ENCODE measurements at places on chromosomes 3 and 15. TPM values are rescaled to one million over a fixed set of nuclear protein-coding genes. Genes with fewer than 3 reads are reported as not detected.

- DNase-seq, result no peak
Observed at GRCh38 chr3:22380253-22380652, 629.2 kb upstream of the ZNF385D start.

DNA sequence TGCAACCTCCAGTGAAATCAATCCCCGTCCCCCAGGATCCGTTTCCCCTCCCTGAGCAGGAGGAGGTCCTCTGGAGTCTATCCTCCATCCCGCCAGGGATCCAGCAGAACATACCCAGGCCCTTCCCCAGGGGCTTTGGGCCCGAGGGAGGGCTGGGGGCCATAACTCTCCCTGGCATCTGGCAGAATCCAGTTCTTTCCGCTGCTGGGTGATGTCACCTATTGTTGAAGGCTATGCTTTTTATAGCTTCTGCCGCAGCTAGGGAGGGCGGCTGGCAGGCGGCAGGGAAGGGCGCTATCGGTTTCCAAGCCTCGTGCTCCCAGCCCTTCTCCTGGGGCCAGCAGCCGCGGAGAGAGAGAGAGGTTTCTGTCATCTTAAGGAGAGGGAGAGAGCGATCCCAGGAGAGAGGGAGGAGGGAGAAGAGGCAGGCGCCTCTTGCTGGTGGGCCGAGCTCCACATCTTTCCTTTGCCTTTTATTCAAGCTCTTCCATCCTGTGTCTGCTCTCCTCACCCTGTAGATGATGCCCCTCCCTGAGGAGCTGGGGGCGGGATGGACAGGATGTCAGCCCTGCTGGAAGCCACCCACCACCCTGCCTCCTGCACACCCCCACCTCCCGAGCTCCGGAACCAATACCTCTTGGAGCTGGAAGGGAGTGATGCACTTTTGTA is 120.1 kb downstream of the ANP32A start:
- DNase-seq, result peak; percentile 73

DNA sequence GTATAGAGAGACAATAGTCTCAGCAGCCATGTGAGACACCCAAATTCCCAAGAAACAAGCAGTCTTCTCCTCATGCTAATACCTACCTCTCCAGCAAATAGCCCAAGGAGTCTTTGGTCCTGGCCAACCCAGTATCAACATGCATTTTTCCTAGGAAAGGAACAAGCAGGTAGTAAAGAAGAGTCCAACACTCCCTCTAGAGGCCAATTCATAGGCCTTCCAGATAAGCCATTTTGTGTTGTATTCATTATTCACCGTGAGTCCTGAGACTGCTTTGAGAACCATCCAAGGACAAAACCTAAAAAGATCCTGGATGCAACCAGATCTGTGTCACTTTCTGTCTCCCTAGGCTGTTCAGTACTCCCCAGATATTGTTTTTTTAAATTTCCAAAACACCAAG is 63.6 kb upstream of the SNTN start:
- no peak for DNase-seq

GRCh38 chr3:50164984-50165909 is 10.1 kb downstream of the SEMA3F start:
- no peak for DNase-seq

Gene EAF2
- total RNA-seq, result 3.2 TPM

- no peak for DNase-seq
Observed at GRCh38 chr3:195853996-195854395, 42.3 kb upstream of the MUC4 start.

- DNase-seq, result no peak
Observed at GRCh38 chr15:85880501-85881190, 85.9 kb upstream of the KLHL25 start.

- no peak for DNase-seq
Observed at GRCh38 chr15:74383695-74384565, 16.5 kb upstream of the CYP11A1 start.

DNA sequence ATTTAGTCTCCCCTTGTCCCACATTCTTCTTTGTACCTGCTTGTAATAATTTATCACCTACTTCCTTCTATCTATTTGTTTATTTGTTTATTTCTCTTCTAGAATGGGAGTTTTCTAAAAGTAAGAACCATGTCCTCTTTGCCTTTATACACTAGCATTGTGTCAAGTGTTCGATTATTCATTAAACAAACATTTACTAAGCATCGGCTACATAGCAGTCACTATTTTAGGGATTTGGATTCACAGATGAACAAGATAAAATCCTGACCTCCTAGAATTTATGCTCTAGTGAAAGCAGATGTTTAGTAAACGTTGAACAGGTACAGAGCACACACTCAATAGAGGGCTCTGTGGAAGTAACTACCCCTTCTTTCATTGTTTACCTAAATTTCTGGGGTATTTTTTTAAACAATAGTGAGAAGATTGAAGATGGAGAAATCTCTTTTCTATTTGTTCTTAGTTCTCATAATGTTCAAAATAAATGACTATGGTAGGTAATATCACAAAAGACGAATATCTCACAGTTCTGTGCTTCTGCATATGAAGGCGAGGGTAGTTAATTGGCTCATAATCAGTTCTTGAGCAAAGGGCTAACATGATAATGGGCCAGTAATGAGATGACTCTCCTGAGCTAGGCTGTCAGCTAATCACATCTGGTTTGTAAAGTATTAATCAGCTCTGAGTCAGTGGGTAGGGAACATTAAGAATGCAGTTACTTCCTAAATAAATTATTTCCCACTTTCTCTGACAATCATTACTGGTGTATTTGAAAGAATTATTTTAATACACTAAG is 111.9 kb downstream of the SLC9A9 start:
- DNase-seq, result no peak

DNA sequence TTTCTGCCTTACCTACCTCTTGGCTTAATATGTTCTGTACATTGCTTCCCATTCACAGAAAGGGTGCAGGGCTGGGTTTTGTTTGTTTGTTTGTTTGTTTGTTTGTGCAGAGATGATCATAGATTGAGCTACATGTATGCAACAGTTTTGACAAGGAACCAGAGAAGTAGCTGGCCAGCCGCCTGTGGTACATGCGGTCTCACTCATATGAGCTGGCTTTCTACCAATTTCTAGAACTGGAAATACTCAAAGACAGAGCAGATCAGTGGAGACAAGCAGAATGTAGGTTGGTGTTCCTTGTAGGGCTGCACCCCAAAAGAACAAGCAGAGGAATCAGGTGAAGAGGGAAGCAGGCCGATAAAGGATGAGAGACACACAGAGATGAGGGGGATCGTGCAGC is 502.7 kb downstream of the SOX2 start:
- DNase-seq, result no peak

- DNase-seq, result no peak
Observed at GRCh38 chr15:94477913-94478553, 246.7 kb downstream of the MCTP2 start.

Gene GOLGA8G
- not detected for total RNA-seq

Gene PLSCR5
- not detected for total RNA-seq

Gene TMEM266
- not detected for total RNA-seq

DNA sequence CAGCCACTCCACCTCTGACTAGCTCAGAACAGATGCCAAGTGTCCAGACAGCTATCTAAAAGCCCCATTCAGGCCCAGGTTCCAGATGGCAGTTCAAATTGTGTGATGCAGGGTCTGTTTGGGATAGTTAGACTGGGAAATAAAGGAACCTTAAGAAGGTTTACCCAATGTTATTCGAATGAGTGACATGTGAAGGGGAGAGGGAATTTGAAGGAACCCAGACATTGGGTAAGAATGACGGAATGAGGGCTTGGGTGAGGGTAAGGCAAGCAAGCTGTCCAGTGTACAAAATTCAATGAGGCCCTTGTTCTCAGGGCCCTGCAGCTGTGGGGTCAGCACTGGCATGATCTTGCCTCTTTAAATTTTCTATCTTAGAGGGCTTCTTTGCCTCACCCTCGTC is 34.1 kb downstream of the ATP13A5 start:
- DNase-seq, result no peak

GRCh38 chr15:40787344-40787841 is 17.6 kb downstream of the C15orf62 start:
- no peak for DNase-seq

DNA sequence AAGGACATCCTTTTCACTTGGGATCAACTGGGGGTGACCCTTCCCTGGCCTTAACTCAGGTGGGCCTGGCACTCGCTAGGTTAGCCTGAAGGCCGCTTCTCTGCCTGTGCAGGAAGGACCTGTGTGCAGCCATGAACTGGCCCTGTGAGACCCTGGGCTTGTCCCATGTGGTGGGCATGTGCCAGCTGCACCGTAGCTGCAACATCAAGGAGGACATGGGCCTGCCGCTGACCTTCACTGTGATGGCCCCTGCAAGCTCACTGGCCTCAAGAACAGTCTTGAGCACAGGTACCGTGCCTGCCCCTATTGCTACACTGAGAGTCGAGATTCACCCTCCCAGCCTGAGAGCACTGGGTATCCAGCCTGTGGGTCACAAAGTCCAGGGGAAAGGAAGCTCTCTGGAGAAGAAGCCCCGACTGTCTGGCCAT is 43.0 kb downstream of the SAXO2 start:
- DNase-seq, result peak; percentile 53

- no peak for DNase-seq
Observed at GRCh38 chr15:87732976-87733375, 523.6 kb downstream of the NTRK3 start.

- DNase-seq, result no peak
Observed at GRCh38 chr3:41519746-41520145, 320.4 kb downstream of the CTNNB1 start.

- no peak for DNase-seq
Observed at GRCh38 chr15:64343841-64344240, 12.1 kb downstream of the CSNK1G1 start.

Gene INSYN1
- total RNA-seq, result 68.5 TPM
